Amygdala (tissue), 56 donors: ENCODE measurements at places on chromosomes 4 and X.

- no peak for DNase-seq
Observed at GRCh38 chr4:80171251-80171650, 26.1 kb upstream of the PRDM8 start.

GRCh38 chrX:144586756-144587155 is 660.5 kb upstream of the SPANXN1 start:
- DNase-seq: no peak

DNA sequence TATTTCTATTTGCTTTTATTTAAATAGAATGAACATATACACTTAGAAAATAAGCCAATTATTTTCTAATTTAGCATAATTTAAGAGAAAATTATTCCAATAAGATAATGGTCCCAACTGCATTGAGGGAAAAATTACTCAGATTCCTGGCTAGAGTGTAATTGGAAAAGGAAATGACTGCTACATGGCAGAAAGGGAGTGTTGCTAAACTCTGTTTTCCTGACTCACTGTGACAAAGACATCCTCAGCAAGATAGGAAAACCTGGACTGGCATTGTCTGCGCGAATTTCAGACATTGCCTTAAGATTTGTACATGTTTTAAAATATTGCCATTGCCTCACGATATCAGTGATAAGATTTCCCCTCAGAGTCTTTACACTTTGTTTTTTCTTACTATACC is 8.2 kb downstream of the TNIP3 start:
- no peak for DNase-seq

- DNase-seq: no peak
Observed at GRCh38 chr4:115126491-115126890, 13.1 kb upstream of the NDST4 start.

DNA sequence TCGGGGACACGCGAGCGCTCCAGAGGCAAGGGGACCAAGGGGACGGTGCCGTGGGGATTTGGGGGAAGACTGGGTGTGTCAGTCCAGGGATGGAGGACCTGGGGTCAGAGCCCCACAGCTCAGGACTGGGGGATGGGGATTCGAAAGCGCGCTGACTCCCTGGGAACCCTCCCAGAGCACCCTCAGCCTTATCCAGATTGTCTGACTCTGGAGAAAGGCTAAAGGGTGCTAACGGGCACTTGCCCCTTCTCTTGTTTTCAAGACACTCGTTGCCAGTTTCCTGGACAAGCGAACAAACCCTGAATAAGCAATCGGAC is 1.1 kb downstream of the DOCK11 start:
- DNase-seq: no peak

DNA sequence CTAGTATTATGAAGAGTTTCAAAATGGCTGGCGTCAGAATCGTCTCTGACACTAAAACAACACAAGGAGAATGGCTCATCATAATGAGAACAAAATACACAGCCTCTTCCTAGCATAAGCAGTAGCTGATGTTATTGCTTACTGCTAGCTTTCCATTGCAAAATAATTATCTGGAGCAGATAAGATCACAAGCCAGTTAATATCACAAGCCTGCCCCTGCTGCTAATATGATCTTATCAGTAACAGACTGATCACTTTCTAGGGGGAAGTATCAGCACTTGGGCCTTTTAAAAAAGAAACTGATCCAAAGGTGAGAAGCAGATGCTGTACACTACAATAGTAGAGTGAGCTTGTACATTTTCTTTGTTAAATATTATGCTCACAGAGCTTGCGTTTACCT is 554.8 kb upstream of the PABPC4L start:
- DNase-seq: no peak

- no peak for DNase-seq
Observed at GRCh38 chr4:172819353-172819752, 349.3 kb upstream of the GALNT7 start.

DNA sequence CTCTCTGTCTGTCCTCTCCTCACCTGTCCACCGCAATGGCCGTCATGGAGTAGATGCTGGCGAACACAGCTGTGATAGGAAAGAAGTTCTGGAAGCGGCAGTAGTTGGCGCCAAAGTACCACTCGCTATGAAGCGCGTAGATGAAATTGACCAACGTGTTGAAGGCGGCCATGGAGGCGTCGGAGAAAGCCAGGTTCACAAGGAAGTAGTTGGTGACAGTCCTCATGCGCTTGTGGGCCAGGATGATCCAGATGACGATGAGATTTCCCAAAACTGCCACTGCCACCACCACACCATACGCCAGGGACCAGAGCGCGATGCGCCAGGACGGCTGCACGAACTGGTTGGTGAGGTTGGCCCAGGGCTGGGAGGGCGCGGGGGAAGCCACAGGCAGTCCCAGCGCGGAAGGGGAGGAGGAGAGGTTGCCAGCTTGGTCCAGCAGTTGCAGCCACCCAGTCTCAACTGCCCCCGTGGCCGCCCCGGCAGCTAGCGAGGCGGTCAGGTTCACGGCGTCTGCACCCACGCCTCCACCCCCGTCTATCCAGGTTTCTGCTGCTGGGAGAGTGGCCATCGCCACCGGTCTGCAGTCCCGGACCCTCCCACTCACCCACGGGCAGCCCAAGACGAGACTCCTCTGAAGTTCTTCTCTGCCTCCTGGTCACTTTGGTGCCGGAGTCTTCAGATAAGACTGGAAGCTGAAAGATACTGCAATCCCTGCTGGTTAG is 518 bp downstream of the TACR3 start:
- no peak for DNase-seq

DNA sequence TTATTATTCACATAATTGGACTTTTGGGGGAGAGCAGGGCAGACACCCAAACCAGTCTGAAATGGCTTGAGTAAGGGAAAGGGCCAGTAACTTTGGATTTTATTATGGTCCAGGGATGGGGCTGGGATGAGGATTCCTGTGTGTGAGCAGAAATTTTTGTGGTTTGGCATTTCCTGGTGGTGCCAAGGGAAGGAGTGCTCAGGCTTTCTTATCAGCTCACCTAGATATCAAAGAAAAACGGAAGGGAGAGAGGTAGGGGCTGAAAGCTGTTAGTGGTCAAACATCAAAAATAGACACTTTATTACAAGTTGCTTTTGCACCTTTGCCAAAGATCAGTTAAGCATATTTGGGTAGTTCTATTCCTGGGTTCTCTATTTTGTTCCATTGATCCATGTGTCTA is 128.5 kb upstream of the DIPK2B start:
- DNase-seq: no peak

- no peak for DNase-seq
Observed at GRCh38 chrX:38717871-38718270, 83.4 kb upstream of the MID1IP1 start.

- no peak for DNase-seq
Observed at GRCh38 chrX:85107407-85107806, 103.7 kb downstream of the APOOL start.

DNA sequence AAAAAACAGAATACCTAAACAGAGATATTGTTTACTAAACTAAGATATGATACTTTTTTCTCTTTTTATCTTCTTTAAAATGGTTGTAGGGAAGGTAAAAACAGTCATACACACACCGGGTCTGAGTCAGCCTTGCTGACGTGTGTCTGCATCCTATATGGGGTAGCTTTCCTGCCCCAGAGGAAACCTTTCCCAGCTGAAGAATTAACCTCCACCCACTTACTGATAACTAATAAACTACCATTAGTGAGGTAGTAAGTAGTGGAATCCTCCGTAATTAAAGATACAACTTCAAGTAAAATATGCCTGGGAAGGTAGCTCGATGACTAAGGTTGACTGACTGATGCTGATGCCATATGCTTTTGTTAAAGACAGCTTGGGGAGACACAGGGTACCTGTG is 312.2 kb downstream of the DCTD start:
- DNase-seq: no peak

DNA sequence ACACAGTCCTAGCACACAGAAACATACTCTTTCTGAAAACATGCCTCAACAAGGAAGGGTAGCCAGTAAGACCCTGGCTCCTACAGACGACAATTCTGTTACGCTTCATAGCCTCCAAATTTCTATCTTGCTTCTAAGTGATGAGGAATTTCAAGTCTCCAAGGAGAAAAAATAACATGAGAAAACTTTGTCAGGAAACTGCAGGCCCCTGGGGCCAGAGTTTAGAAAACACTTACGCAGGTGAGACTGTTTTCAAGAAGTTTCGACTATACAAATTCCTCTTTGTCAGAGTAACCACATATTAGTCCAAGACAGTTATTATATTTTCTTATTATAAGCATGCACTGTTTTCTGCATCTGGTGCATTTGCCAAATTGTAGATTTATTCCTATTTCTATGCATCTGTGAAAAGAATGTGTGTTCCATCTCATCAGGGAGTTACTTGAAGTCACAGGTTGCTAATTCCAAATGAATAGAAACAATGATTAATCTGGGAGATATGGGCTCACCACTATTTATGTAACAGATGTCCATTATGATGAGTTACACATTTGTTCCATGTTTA is 30.3 kb upstream of the HCCS start:
- DNase-seq: no peak

DNA sequence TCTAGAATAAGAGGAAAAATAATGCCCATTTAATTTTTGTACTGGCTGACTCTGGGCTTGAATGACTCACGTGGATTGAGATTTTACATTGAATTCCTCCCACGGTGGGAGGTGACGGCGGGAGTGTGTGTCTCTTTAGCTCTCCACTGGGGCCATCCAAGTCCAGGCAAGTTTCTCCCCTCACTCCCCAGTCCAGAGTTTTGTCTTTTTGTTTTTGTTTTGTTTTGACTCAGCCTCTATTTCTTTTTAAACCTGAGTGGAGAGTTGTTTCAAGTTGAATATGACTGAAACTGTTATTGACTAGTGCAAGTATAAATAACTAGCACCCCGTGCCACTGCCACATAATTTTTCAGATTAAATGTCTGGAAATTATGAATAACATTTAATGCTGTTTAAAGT is 13.6 kb downstream of the CHST7 start:
- no peak for DNase-seq

GRCh38 chrX:76172325-76172893 is 453 bp upstream of the PBDC1 start:
- DNase-seq: no peak

GRCh38 chr4:72207196-72207595 is 175.4 kb downstream of the NPFFR2 start:
- no peak for DNase-seq

GRCh38 chr4:128846063-128846462 is 36.6 kb downstream of the JADE1 start:
- no peak for DNase-seq

DNA sequence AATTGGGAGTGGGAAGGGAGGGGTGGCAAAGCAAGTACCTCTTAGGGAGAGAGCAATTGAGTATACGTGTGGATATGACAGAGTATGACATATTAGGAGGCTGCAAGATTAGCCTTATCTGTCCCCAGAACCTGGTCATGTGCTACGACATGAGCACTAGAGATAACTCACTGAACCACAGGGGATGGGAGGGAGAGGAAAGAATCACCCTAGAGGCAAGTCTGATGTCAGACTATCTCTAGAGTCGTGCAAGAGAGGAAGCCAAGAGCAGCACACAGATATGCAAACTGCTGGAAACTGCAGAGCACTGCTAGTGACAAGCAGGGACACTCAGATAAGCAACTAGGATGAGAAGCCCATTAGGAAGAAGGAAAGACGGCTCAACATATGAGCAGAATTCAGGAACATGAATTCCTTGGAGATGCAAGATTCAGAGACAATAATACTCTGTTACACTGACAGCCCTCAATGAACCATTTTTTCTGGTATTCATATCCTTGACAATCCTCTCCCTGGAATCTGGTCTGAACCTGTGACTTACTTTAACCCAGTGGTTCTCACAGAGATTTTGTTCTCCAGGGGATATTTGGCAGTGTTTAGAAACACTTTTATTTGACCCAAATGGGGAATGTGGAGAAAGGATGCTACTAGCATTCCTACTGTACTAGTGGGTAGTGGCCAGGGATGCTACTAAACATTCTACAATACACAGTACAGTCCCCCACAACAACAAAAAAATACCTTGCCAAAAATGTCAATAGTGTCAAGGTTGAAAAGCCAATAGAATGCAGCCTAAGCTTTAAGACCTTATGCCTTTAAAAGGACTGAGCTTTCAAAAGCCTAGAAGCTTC is 84.0 kb upstream of the BMP2K start:
- no peak for DNase-seq

DNA sequence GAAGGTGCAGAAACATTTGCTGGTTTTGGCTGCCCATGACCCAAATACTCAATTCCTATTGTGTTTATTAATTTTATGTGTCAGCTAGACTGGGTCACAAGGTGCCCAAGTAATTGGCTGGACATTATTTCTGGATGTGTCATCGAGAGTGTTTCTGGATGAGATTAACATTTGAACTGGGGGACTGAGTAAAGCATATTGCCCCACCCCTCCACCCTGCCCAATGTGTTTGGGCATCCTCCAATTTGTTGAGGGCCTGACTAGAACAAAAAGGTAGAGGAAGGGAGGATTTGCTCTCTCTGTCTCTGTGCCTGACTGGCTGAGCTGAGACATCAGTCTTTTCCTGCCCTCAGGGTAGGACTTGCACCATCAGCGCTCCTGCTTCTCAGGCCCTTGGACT is 29.7 kb upstream of the LCORL start:
- DNase-seq: no peak

GRCh38 chrX:116628464-116628863 is 165.7 kb upstream of the CT83 start:
- no peak for DNase-seq

- no peak for DNase-seq
Observed at GRCh38 chrX:27251369-27251768, 211.8 kb downstream of the PPP4R3C start.

DNA sequence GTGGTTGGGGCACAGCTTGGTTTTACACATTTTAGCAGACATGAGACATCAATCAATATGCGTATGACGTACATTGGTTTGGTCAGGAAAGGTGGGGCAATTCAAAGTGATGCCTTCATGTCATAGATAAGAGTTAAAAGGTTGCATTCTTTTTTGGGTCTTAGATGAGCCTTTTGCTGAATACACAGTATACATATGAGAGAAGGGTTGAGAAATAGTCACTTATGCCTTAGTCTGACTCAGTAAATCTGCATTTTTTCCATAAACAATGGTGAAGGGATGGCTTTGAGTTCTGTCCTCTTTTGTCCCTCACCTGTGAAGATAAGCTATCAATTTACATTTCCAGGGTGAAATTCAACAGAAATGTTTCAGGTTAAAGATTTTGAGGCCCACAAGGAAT is 43.9 kb upstream of the UGT2B15 start:
- DNase-seq: no peak

DNA sequence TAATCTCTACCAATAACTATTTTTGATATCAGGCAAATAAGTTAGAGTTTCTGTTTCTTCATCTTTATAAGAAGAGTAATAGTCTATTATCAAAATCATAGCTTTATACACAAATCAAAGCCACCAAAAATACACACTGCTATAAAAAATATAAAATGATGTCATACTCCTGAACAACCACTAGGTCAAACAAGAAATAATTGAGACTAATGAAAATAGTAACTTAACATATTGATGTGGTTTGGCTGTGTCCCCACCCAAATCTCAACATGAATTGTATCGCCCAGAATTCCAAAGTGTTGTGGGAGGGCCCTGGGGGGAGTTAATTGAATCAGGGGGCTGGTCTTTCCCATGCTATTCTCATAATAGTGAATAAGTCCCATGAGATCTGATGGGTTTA is 2277.5 kb downstream of the ARAP2 start:
- no peak for DNase-seq
